ENCODE measurements at places on chromosomes 6 and 20. TPM values are rescaled to one million over a fixed set of nuclear protein-coding genes. Genes with fewer than 3 reads are reported as not detected.

SCAND1 gene
- total RNA-seq = 56.6 TPM

BPIFB1 gene
- total RNA-seq = not detected

IL17F gene
- 0.65 TPM for total RNA-seq

KCNQ2 gene
- not detected for total RNA-seq

ZNF512B gene
- total RNA-seq = 23.4 TPM

CLVS2 gene
- not detected for total RNA-seq

COL19A1 gene
- not detected for total RNA-seq

BEND6 gene
- total RNA-seq = not detected

VARS1 gene
- 74.6 TPM for total RNA-seq

ENPP5 gene
- total RNA-seq = not detected

LST1 gene
- total RNA-seq = 71.0 TPM

ZBTB12 gene
- 1.5 TPM for total RNA-seq

UNC5CL gene
- 1.4 TPM for total RNA-seq

THEMIS gene
- total RNA-seq = 81.4 TPM
